ENCODE measurements at places on chromosomes 16 and 17. TPM values are rescaled to one million over a fixed set of nuclear protein-coding genes. Genes with fewer than 3 reads are reported as not detected.
A peak's percentile ranks its signal among the peaks of the same experiment; 100 is the strongest.

- DNase-seq, result no peak
Measured at GRCh38 chr16:53955221-53955875, 251.4 kb downstream of the FTO start.

The DPEP2 gene
- 55.2 TPM for total RNA-seq

- DNase-seq, result no peak
Measured at GRCh38 chr17:80152081-80152702, 5.3 kb upstream of the EIF4A3 start.

DNA sequence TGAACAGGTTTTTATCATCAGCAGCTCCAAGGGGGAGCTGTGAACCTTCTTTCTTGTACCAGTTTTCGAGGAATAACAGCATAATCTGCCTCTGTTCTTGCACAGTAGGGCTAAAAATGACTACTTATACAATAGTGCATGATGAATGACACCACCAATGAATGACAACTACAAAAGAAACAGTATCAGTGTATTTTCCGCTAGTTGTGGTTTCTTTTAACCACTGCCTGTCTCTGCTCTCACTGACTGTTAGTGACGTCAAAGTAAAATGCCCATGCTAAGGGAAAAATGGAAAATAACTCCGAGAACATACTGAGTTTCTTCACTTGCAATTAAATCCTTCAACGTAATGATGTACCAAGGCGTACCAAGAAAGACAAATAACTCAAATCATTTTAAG lies 294.9 kb downstream of the MAP2K6 start:
- DNase-seq, result no peak

The PHOSPHO1 gene
- total RNA-seq, result under 0.01 TPM

- DNase-seq, result peak; percentile 84
Measured at GRCh38 chr16:83826146-83826913, 18.6 kb downstream of the HSBP1 start.

The CRHR1 gene
- under 0.01 TPM for total RNA-seq

- no peak for DNase-seq
Measured at GRCh38 chr17:62033317-62033716, 31.8 kb downstream of the MED13 start.

- no peak for DNase-seq
Measured at GRCh38 chr17:11889266-11889665, 108.0 kb downstream of the ZNF18 start.

The CCDC200 gene
- 0.27 TPM for total RNA-seq

- no peak for DNase-seq
Measured at GRCh38 chr17:62591333-62591732, 36.1 kb upstream of the MRC2 start.

- DNase-seq, result no peak
Measured at GRCh38 chr17:61595418-61596186, 4.6 kb upstream of the NACA2 start.

DNA sequence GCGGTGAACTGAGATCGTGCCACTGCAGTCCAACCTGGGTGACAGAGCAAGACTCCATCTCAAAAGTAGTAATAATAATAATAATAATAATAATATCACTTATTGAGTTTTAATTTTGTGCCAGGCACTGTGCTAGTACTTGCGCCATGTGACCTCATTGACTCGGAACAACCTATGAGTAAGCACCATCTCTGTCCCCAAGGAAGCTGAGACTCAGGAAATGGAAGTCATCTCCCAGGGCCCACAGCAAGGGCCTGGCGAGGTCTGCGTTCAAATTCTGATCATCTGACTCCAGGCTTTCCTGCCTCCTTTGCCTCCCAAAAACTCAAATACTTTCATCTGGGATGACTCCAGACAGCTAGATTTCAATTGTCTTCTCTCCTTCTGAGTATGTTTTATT lies 162.9 kb downstream of the SEC14L1 start:
- DNase-seq, result no peak

The TNK1 gene
- total RNA-seq, result 4.3 TPM

GRCh38 chr16:67959536-67960329 lies 8.7 kb downstream of the SLC12A4 start:
- no peak for DNase-seq

DNA sequence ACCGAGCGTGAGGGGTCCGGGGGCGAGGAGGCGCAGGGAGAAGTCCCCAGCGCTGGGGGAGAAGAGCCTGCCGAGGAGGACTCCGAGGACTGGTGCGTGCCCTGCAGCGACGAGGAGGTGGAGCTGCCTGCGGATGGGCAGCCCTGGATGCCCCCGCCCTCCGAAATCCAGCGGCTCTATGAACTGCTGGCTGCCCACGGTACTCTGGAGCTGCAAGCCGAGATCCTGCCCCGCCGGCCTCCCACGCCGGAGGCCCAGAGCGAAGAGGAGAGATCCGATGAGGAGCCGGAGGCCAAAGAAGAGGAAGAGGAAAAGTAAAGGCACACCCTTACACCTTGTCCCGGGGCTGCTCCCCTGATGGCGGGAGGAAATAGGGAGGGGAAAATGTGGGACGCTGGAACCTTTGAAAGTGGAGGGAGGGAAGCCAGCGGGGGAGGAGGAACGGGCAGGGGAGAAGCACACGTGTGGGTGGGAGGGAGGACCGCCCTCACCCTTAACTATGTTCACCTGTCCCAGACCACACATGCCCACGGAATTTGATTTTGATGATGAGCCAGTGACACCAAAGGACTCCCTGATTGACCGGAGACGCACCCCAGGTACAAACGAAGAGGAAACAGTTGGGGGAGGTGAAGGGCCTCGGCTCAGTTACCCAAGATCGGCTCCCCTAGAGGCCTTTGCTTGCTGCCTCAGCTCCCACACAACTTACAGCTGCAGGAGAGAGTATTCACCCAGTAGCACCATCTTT lies 916 bp downstream of the PAGR1 start:
- no peak for DNase-seq

DNA sequence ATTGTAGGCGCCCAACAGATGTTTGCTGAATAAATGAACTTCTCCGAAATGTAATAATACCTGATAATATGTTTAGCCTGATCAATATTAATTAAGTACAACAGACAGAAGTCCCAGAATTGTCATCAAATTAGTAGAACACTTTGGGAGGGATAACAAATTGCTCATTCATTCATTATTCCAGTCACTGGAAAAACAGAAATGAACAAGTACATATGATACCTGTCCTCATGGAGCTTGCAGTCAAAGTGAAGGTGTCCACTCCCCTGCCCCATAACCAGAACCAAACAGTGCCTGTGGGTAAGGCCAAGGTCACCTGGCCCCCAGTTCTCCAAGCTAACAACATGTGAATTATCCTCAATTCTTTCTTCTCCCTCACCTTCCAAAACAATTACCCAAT lies 42.8 kb downstream of the MYO1D start:
- no peak for DNase-seq

DNA sequence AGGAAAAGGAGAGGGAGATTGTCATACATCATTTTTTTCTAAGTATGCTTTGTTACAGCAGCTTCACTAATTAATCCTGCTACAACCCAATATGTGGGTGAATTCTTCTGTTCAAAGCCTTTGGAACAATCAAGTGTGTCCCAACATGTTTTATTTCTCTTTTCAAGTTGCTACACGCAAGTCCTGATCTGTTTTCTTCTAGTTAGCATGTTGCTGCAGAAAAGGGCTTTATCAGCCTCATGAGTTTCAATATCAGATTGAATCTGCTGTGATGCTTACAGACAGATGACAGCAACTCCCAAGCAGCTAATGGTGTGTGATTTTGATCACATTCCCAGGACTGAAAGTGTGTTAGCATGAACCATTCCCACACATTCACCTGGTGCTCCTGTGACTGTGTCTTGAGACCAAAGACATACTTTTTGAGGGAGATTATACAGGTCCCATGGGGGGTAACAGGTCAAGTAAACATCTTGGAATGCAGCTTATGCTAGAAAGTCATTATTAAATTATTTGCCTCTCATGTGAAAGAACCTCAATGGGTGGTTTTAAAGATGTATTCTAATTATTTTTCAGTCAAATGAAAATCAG lies 96.9 kb upstream of the KCNJ16 start:
- no peak for DNase-seq

DNA sequence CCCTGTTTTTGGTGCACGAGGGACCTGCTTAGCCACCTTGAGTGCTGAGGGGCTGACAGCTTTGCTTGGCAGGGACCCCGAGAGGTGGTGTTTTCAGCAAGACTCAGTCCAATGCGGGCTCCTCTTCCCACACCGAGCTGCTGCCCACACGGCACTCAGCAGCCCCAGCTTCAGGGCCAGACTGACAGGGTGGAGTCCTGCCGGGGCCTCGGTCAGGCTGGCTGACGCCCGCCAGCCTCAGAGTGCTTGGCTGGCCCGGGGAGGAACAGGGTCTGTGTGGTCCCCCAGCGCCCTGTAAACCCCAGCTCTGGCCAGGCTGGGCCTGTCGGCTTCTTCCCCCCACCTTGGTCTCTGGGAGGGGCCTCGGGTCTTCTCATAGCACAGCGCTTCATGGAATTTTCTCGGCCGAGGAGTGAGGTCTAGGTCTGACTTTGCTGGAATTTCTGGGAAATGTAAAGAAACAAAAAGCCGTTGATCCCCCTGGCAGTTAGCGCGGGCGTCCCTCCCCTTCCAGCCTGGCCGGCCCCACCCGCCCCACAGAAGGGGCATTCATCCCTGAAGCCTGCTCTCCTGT lies 2.6 kb downstream of the SOX8 start:
- no peak for DNase-seq

DNA sequence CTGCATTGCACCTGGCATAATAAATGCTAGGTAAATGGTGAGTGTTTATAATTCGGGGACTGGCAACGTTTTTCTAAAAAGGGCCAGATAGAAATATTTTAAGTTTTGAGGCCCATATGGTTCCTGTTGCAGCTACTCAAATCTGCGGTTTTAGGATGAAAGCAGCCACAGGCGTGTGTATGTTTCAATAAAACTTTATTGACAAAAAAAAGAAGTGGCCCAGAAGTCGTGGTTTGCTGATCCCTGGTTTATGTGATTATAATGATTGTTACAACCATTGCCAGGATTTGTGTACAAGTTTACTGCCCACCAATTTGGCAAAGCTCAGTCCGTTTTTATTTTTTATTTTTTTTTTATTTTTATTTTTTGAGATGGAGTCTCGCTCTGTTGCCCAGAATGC lies 536.1 kb downstream of the XYLT1 start:
- DNase-seq, result no peak

The ABCA8 gene
- under 0.01 TPM for total RNA-seq

The TMEM132E gene
- 0.27 TPM for total RNA-seq

- DNase-seq, result no peak
Measured at GRCh38 chr17:66043419-66043818, 148.5 kb downstream of the CEP112 start.

- no peak for DNase-seq
Measured at GRCh38 chr16:2871926-2872325, 11.1 kb upstream of the FLYWCH2 start.

The TBC1D3G gene
- not detected for total RNA-seq

The CCL5 gene
- 1.3 TPM for total RNA-seq

The ABCA5 gene
- total RNA-seq, result 9.2 TPM

GRCh38 chr16:67865318-67865717 lies 7.5 kb upstream of the EDC4 start:
- DNase-seq, result peak; percentile 43

DNA sequence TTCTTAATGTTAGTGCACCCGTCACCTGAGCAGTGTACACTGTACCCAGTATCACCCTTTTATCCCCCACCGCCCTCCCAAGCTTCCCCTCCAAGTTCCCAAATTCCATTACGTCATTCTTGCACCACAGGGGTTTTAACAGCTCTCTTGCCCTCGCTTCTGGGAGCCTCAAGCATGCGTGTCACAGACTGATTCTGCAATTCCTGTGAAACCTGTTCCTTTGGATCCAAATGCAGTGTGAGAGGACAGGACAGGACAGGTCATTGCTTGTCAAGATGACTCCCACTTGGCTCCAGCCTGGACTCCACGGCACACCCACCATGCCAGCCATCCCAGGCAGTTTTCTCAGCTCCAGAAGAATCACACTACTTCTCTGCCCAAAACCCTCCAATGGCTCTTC lies 44.1 kb downstream of the CYB5D2 start:
- DNase-seq, result no peak

DNA sequence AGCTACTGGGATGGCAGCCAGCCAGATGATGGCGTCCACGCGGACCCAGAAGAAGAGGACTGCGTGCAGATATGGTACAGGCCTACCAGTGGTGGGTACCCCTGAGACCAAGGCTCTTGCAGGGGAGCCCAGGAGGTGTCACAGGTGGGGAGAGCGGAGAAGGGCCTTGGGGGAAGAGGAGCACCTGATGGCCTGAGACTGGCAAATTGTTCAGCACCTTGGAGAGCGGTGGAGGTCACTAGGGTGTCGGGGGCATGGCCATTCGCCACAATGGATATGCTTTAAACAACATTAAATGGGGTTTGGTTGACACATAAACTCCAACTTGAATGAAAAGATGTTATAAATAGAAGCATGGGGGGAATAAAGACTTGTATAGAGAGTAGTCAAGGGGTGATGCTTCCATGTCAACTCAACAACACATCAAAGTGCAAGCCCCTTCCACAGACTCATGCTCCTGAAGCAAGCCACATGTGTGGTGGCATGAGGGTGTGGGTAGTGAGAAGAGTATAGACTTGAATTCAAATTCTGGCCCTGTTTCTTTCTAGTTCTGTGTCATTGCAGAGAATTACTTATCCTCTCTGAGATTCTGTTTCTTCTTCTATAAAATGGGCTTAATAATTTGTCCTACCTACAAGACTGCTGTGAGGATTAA lies 22.2 kb downstream of the CLEC19A start:
- no peak for DNase-seq

The SLC52A1 gene
- not detected for total RNA-seq

The JPT2 gene
- total RNA-seq, result 21.0 TPM

- no peak for DNase-seq
Measured at GRCh38 chr16:52573365-52574299, 26.7 kb upstream of the TOX3 start.

DNA sequence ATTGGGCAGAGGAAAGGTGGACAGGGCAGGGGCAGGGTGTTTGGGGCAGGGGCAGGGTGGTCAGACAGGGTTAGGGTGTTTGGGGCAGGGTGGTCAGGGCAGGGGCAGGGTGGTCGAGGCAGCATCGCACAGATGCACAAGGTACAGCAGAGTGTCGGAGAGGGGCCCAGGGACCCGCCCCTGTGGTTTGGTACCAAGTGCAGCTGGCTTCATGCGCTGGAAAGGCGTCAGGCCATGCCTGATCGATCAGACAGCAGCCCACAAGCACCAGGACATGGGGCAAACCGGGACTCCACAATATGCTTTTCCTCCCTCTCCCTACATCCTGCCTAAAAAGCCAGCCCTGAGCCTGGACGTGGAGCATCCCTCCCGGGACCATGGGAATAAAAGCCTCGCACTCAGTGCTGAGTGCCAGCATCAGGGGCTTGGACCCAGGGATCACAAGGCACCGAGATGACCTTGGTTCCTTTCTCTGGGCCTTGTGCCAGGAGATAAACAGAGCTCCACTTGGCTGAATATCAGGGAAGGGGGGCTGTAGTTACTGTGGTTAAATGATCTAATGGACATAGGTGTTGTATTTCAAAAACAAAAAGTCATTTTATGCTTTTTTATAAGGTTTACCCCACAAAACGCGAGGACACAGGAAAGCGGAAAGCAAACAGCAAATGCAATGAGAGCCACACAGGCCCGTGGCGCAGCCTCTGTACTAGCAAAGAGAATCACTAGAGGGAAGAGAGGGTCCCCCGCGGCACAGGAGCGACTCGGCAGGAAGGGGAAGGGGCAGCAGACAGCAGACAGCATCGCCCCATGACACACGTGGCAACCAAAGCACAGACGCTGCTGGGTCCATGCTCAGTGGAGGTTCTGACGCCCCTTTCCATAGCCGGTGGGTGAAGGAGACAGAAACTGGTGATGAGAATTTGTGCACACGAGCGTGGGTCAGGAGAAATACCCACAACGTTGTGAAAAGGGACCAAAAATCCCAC lies 5.3 kb upstream of the HEXD start:
- DNase-seq, result no peak
